Natural killer cell (primary cell): ENCODE measurements at places on chromosomes 16 and 17. TPM values are rescaled to one million over a fixed set of nuclear protein-coding genes. Genes with fewer than 3 reads are reported as not detected.

- DNase-seq, result no peak
- H3K4me1 ChIP-seq, result no peaks in the 10 kb centered on the region
- H3K4me3 ChIP-seq, result no peak overlapping the region
- H3K27ac ChIP-seq, result no peak overlapping the region
- no peaks in the 10 kb centered on the region for H3K27me3 ChIP-seq
Observed at GRCh38 chr17:14459955-14460354, 159.1 kb downstream of the HS3ST3B1 start.

C16orf89 gene
- total RNA-seq, result not detected

GRCh38 chr16:75584108-75584507 is 17.9 kb downstream of the GABARAPL2 start:
- no peaks in the 10 kb centered on the region for H3K4me1 ChIP-seq
- no peaks in the 10 kb centered on the region for H3K27me3 ChIP-seq
- H3K27ac ChIP-seq, result no peak overlapping the region
- DNase-seq, result no peak

CCL7 gene
- total RNA-seq, result not detected

TNRC6A gene
- 66.3 TPM for total RNA-seq

DNA sequence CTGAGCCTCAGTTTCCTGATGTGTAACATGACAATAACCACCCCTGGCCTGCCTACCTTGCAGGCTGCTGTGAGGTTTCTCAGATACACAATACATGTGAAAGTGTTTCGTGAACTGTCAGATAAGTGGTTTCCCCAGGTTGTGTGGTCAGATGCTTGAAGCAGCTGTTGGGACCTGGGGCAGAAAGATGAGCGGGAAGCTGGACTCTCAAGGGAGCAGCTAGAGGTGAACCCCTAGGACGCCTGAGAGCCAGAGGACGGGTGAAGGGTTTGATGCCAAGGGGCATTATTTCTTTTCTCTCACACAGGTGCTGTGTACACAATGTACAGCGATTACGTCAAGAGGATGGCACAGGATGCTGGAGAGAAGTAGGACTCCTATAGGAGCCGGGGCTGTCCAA is 2.3 kb downstream of the HIGD1B start:
- H3K27ac ChIP-seq, result no peak overlapping the region
- no peak overlapping the region for H3K4me3 ChIP-seq
- no peak for DNase-seq
- H3K27me3 ChIP-seq, result no peaks in the 10 kb centered on the region
- H3K36me3 ChIP-seq, result peaks cover 43% of the 10 kb centered on the region

- no peaks in the 10 kb centered on the region for H3K27me3 ChIP-seq
- peaks cover 19% of the 10 kb centered on the region for H3K4me1 ChIP-seq
- H3K4me3 ChIP-seq, result peak overlapping the region; percentile 68
- no peak for DNase-seq
- H3K27ac ChIP-seq, result peak overlapping the region; percentile 58
- peaks cover 26% of the 10 kb centered on the region for H3K36me3 ChIP-seq
Observed at GRCh38 chr16:3401719-3402397, 843 bp downstream of the ZNF174 start.

GRCh38 chr16:3681206-3681605 is 26.7 kb downstream of the DNASE1 start:
- H3K27me3 ChIP-seq, result no peaks in the 10 kb centered on the region
- peaks cover 24% of the 10 kb centered on the region for H3K36me3 ChIP-seq
- H3K4me3 ChIP-seq, result no peak overlapping the region
- H3K27ac ChIP-seq, result no peak overlapping the region
- DNase-seq, result no peak

GRCh38 chr17:17752089-17752820 is 71.0 kb downstream of the RAI1 start:
- peak; percentile 97 for DNase-seq
- peak overlapping the region; percentile 93 for H3K27ac ChIP-seq
- peak overlapping the region; percentile 57 for H3K4me3 ChIP-seq
- peaks cover 78% of the 10 kb centered on the region for H3K4me1 ChIP-seq

GRCh38 chr16:20181416-20181815 is 107.7 kb upstream of the GPR139 start:
- H3K4me1 ChIP-seq, result no peaks in the 10 kb centered on the region
- no peaks in the 10 kb centered on the region for H3K27me3 ChIP-seq
- H3K36me3 ChIP-seq, result no peaks in the 10 kb centered on the region
- DNase-seq, result no peak
- H3K27ac ChIP-seq, result no peak overlapping the region

DNA sequence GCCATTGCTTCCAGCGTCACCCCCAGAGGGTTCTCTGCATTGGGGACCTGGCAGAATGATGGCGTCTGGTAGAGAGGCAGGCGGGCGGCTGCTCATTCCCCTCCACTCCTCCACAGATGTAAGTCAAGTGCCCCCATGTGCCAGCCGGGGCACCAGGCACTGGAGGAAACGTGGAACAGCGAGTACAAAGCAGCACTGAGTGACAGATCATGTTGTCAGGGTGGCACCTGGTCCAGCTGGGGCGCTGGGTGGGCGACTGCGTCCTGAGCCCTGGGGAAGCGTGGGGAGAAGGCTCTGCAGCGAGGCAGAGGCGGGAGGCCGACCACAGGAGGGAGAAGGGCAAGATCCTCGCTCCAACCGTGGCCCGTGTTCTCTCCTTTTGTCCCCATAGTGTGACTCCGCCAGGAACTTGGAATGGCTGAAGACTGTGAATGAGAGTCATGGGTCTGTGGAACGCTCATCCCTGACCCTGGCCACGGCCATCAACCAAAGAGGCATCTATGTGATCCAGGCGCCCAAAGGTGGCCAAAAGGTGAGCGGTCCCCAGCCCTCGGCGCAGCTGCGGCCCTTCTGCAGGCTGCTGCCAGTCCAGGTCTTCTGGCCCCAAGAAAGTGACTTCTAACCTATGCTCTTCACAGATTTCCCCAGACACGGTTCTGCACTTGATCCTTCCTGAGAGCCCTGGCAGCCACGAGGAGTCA is 76.7 kb downstream of the RNF213 start:
- no peak overlapping the region for H3K27ac ChIP-seq
- H3K27me3 ChIP-seq, result no peaks in the 10 kb centered on the region
- H3K36me3 ChIP-seq, result peaks cover 82% of the 10 kb centered on the region
- H3K4me3 ChIP-seq, result no peak overlapping the region
